ENCODE measurements at places on chromosomes 7 and 10. TPM values are rescaled to one million over a fixed set of nuclear protein-coding genes. Genes with fewer than 3 reads are reported as not detected.
A peak's percentile ranks its signal among the peaks of the same experiment; 100 is the strongest.

DNA sequence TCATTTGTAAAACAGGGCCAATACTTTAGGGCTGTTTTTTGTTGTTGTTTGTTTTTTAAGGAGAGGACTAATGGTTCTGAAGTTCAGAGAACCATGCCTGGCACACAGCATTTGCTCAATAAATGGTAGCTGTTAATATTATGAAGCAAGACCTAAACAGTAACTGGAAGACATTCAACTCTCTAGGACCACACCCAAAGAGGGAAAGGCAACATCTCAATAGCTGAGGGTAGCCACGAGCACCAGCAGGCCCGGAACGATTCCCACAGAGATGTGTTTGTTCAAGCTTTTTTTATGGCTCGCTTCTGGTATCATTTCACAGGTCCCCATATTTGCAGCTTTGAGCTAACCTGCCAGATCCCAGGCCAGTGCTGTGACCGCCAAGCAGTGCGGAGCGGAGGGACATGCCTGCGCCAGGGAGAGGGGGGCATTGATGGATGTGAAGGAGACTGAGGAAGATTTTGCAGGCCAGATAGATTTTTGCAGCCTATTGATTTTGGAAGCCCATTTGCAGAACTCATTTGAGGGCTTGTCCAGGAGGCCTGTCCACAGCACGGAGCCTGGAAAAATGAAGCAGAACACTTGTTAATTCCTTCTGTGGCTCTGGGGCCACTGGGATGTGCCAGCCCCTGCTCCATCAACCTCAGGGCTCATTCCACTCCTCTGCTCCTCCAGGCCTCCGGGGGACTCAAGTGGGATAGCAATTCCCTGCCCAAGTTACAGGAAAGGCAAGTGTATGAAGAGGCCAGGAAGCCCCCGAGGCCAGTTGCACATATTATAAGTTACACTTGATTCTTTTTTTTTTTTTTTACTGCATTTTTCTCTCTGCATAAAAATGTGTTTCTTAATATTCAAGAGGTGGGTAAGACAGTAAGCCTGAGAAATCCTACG is 57.3 kb upstream of the FGFR2 start:
- no peak for DNase-seq

- DNase-seq, result no peak
These were observed 6.6 kb downstream of the GJD4 start for GRCh38 chr10:35611750-35612149.

DNA sequence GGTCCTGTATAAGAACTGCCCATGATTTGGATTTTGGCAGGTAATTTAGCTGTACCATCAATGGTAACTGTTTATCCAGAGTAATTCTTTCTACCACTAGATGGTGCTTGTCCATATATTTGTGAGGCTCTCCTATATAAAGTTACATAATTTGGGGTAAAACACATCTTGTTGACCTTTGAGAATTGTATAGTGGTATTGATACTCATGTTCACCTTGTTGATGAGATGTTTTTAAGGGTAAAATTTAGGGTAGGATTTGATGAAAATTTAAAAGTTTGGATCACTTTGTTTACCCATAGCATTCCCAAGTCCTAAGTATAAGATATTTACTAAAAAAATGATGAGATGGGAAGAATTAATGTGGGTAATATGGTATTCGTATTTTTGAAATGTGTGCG is 31.6 kb downstream of the ST7 start:
- peak; percentile 44 for DNase-seq

GRCh38 chr7:77420986-77421672 is 5.0 kb upstream of the GSAP start:
- DNase-seq, result no peak

DNA sequence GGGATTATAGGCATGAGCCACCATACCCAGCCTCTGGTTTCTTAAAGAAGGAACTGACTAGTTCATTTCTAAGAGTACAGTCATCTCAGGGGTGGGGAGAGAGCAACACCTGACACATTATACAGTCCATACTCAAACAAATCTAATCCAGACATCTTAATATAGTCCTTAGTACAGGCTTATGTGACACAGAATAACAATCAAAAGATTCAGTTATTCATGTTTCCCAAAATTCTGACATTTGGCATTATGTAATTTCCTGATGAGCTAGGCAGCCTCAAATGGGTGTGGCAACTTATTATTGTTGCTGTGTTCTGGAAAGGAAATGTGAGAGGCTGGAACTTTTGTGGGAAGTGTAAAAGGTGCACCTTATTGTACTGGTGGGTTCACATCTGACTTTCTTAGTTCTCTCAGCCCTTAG is 116.3 kb downstream of the WDFY4 start:
- no peak for DNase-seq

SFTPA1 gene
- total RNA-seq, result not detected

STAMBPL1 gene
- total RNA-seq, result 38.4 TPM

SPDYE5 gene
- not detected for total RNA-seq

GSAP gene
- 3.0 TPM for total RNA-seq

PRKG1 gene
- total RNA-seq, result 4.5 TPM

EN2 gene
- not detected for total RNA-seq

Data from cardiac muscle cell (in vitro differentiated cells and primary cell).